ENCODE measurements at places on chromosomes 6 and 20.

GRCh38 chr6:74268815-74269599, 573.0 kb downstream of the CD109 start:
- DNase-seq, result no peak

GRCh38 chr20:17343091-17343490, 116.3 kb downstream of the PCSK2 start:
- DNase-seq, result no peak

GRCh38 chr6:133242637-133243585, 1.8 kb downstream of the EYA4 start:
- DNase-seq, result no peak

DNA sequence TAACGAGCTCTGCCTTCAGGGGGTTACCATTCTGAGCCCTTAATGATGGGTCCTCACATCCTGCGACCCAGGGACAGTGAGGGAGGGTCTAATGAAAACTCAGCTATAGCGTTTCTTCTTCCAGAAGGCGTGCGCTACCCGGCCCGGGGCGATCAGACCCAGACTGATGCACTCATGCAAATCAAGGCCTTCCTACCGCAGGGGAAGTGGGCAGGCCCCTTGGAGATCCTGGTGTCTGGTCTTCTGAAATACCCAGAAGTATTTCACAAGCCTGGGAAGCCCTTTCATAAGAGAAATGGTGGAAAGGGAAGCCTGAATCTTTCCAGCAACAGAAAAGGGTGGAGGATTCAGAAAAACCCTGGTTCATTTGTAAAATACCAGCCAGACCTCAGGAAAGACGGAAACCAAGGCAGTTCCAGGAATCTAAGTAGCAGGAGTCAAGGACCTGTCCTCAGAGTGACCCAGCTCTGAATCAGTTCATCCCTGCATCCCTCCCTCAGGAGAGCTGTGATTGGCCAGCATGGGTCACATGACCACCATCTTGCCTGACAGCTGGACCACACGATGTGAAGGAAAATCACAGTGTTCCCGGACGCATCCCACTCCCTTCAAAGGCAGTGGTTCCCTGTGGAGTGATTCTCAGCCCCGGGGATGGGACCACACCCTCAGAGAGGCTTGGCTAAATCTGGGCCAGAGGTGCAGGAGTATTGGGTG, 12.7 kb downstream of the BFSP1 start:
- no peak for DNase-seq

- DNase-seq, result no peak
Observed at GRCh38 chr20:64048402-64049044, 916 bp downstream of the SOX18 start.

DNA sequence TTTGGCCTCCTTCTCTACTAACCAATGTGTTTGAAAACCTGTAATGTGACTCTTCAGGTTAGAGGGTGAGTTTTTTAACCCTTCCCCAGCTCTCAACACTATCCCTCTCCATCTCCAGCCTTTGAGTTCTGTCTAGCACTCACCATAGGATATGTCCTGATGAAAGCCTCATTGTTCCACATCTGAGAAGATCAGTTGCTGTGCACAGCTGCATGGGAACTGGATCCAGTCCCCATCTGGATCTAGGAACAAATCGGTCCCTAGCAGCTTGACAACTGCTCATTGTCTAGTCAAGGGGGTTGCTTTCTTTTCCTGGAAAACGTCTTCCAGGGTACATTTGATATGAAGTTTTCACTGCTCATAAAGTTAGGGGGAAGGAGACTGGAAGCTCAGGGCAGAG, 45.4 kb upstream of the AGPAT4 start:
- no peak for DNase-seq

GRCh38 chr6:154479771-154480639, 30.5 kb downstream of the CNKSR3 start:
- no peak for DNase-seq

DNA sequence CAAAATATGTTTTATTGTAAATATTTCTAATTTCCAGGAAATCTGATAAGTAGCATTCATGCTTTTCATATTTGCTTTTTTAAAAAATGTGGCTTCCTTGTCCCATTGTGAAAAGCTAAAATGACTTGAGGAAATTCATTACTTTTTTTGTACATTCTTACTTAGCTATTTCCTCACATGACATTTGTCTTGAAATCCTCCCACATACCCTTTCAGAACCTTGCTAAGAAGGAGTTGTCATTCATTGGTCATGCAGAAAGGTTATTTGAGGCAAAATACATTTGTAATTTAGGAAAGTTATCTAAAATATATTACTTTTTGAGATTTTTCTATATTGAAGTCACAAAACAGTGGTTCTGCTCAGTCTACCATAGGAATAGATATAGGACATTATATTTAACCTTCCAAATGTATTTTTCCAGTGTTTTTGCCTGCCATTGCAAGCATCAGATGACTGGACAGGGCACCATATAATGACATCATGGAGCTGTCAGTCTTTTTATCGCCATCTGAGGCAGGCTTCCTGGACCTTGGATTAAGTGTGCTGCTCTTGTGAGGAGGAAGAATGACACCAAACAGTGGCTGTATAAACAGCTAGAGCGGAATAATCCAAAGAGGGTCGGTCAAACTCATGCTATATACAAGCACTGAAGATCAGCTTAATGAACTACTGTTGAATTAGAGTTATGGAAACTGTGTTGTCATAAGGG, 109.4 kb upstream of the HCRTR2 start:
- no peak for DNase-seq

DNA sequence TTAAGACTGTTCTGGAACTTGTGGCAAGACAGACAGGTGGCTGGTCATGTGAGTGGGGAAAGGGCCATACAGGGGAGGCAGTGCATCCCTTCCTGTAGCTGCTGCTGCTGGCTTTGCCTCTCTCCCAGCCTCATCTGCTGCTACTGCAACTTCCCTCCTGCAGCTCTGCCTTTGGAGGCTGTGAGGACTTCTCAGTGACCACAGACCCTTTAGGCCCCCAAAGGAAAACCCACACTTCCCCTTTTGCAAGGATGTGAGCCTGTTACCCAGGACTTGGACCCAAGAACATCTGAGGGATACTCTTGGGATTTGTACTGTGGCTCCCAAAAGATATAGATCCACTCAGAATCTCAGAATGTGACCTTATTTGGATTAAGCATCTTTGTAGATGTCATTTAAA, 91.0 kb downstream of the TMEM170B start:
- DNase-seq, result no peak

GRCh38 chr20:10777710-10778109, 103.9 kb upstream of the JAG1 start:
- DNase-seq, result no peak

DNA sequence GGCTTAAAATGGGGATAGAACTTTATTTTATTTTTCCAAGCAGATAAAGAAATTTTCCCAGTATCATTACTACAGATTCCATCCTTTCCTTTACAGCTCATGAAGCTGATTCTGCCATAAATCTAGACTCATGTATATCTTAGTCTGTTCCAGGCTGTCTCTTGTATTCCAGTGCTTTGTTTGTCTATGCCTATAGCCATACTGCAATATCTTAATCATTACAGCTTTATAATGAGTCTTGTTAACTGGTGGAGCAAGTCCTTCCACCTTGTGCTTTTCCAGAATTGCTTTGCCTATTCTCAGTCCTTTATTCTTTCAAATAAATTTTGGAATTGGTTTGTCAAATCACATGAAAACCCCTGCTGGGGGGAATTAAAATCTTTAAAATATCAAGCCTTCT, 99.2 kb downstream of the MAP3K5 start:
- no peak for DNase-seq

DNA sequence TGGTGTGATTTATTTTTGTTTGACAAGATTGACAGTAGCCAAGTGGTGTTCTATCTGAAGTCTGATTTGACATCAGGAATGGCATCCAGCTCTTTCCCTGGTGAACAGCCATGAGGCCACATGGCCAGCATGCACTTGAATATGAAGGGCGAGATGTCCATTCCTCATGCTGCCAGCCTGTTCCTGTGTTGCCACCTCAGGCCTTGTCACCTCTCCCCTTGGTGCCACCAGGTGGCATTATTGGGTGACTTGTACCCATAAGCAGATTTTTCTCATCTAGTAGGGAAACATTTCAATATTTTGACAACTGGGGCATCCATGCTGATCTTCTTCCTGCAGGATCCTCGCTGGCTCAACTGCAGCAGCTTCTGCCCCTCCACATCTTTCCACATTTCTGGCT, 199.1 kb downstream of the ERMARD start:
- peak; percentile 45 for DNase-seq
